ENCODE measurements at places on chromosomes 2 and 18. TPM values are rescaled to one million over a fixed set of nuclear protein-coding genes. Genes with fewer than 3 reads are reported as not detected.

IL1F10 gene
- not detected for total RNA-seq

MTCL1 gene
- total RNA-seq: 80.5 TPM

TSPYL6 gene
- total RNA-seq: not detected

BOK gene
- total RNA-seq: 54.0 TPM

MRPS5 gene
- 30.0 TPM for total RNA-seq

HNMT gene
- 64.4 TPM for total RNA-seq

MREG gene
- total RNA-seq: 1.3 TPM

AGXT gene
- not detected for total RNA-seq

SERPINB3 gene
- not detected for total RNA-seq

CFC1 gene
- total RNA-seq: not detected

GKN2 gene
- total RNA-seq: not detected

SRD5A2 gene
- not detected for total RNA-seq

TMEFF2 gene
- total RNA-seq: not detected

GAREM2 gene
- 0.97 TPM for total RNA-seq

ITPRIPL1 gene
- total RNA-seq: 3.2 TPM

SPEG gene
- 48.8 TPM for total RNA-seq

SPATA3 gene
- not detected for total RNA-seq

POTEC gene
- total RNA-seq: under 0.01 TPM

All from fibroblast of villous mesenchyme (primary cell).